Activated T-cell treated with anti-CD3 and anti-CD28 coated beads for 48 hours (primary cell): ENCODE measurements at places on chromosomes 5 and 9.

- peak; percentile 50 for DNase-seq
Observed at GRCh38 chr5:177086654-177087397, at the start of gene FGFR4. TSS of gene FGFR4 (plus strand) at chr5:177086915. CDS start at chr5:177089603, 2,688 bp downstream.

DNA sequence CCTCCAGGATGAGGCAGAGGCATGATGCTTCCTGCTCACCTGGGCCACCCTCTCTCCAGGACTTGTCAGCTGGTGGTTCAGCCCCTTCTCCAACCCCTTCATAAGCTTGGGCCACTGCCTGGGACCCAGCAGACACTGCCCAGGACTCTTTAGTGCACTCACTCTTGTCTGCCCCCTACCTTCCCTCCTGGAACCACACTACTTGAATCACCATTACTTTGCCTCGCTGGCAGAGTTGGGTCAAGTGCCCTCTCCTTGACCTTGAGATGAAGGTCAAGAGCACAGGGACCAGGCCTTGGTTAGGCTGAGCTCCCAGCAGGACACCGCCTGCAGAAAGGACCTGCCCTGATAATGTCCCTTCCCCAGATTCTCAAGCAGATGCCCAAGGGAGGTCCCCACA lies 8.5 kb upstream of the ENDOG start:
- no peak for DNase-seq

DNA sequence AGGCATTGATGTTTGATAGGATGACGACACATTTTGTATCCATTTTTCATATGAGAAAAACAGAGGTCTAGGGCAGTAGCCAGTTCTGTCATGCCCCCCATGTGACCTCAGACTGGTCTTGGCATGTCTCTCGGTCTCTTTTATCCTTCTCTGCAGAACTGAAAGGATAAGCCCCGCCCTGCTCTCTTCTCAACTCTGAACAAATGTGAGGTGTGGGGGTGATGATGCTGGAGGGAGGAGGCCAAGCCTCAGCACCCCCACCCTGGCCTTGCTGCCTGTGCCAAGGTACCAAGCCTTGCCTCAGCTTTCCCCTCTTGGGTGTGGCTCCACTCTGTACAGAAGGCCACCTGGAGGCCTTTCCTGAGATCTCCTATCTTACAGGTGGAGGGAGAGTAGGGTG lies 19.5 kb upstream of the CRB2 start:
- DNase-seq = no peak

DNA sequence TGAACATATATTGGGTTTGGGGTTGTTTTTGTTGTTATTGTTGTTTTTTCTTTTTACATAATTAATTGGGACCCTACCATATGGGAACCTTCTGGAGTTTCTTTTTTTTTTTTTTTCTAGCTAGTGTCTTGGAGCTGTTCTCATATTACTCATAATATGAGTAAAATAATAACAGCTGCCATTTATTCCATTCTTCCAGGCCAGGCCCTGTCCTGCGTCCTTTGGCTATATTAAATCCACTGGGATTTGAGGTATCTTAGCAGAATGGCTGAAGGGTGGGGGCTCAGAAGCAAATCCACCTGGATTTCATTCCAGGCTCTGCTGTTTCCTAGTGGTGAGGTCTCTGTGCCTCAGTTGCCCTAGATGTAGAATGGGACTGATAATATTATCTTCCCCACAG lies 47.2 kb upstream of the RPL26L1 start:
- DNase-seq = no peak

- no peak for DNase-seq
Observed at GRCh38 chr5:15746833-15747232, 246.9 kb downstream of the FBXL7 start.

GRCh38 chr9:134442486-134443173 lies 116.4 kb downstream of the RXRA start:
- no peak for DNase-seq

DNA sequence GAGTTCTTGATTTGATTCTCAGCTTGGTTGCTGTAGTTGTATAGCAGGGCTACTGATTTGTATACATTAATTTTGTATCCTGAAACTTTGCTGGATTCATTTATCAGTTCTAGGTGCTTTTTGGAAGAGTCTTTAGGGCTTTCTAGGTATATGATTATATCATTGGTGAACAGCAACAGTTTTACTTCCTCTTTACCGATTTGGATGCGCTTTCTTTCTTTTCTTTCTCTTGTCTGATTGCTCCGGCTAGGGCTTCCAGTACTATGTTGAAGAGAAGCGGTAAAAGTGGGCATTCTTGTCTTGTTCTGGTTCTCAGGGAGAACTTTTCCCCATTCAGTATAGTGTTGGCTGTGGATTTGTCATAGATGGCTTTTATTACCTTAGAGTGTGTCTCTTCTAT lies 158.9 kb downstream of the SAXO1 start:
- DNase-seq = no peak

DNA sequence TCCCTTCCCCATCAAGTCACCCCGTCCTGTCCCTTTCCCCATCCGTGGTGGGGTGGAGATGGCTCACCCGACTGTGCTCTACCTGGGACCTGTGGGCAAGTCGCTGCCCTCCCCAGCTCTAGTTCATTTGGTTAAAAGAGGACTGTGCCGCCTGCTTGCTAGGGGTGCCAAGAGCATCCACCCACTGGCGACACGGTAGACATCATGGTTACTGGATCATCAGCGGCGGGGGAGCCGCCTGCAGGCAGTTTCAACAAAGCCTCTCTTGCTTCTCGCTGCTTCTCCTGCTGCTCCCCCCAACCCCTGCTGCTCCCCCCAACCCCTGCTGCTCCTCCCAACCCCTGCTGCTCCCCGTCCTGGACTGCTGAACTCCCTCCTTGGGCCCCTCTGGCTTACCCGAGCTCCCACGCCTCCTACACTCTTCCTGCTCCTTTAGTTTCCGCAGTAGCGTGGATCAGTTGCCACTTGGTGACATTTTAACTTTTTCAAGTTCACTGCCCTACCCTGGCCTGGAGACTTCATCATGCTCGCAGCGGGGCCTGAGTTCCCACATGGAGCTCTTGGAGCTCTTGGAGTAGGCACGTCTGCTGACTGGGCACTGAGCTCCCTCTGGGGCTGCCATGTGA lies 22.0 kb upstream of the SCGB3A1 start:
- DNase-seq = no peak

DNA sequence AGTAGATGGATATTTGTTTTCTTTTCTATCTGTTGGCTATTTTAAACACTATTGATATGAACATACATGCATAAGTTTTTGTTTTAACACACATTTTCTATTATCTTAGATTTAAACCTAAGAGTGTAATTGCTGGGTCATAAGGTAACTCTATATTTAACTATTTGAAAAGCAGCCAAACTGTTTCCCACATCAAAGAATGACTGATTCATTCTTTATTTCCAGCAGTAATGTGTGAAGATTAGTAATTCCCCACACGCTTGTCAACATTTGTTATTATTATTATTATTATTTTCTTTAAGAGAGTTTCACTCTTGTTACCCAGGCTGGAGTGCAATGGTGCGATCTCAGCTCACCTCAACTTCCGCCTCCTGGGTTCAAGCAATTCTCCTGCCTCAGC lies 1495.8 kb downstream of the EFNA5 start:
- no peak for DNase-seq

DNA sequence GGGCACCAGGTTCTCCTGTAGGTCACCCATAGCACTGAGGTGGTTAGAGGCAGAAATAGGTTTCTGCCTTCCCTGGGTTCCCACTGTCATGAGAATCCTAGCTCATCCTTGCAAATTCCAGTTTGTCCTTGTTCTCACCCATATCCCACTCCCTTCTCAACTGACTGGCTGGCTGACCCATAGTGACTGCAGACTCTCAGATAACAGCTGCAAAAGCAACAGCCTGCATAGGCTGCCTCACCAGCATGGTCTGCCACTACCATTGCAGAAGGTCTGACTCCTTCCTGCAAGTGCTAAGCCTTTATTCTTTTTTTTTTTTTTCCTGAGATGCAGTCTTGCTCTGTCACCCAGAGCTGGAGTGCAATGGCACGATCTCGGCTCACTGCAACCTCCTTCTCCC lies 194.0 kb downstream of the SEMA6A start:
- no peak for DNase-seq

DNA sequence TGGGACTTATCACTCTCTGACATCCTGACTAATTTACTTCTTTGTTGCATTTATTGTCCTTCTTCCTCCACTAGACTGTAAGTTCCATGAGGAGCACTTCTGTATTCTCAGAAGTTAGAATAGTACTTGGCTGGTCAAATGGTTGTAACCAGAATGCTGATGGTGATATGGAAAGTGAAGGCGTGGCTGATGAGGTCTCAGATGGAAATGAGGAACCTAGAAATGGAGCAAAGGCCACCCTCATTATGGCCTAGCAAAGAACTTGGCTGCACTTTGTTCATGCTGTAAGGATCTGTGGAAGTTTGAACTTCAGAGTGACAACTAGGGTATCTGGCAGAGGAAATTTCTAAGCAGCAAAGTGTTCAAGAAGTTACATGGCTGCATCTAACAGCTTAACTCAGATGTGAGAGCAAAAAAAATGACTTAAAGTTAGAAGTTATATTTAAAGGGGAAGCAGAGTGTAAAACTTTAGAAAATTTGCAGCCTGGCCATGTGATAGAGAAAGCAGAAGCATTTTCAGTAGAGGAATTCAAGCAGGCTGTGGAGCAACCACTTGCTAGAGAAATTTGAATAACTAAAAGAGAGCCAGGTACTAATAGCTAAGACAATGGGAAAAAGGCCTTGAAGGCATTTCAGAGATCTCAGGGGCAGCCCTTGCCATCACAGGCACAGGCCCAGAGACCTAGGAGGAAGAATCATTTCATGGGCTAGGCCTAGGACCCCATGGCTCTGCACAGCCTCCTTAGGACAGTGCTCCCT lies 14.9 kb upstream of the SLC22A5 start:
- DNase-seq = no peak

- no peak for DNase-seq
Observed at GRCh38 chr5:84372066-84372695, 12.5 kb downstream of the EDIL3 start.

DNA sequence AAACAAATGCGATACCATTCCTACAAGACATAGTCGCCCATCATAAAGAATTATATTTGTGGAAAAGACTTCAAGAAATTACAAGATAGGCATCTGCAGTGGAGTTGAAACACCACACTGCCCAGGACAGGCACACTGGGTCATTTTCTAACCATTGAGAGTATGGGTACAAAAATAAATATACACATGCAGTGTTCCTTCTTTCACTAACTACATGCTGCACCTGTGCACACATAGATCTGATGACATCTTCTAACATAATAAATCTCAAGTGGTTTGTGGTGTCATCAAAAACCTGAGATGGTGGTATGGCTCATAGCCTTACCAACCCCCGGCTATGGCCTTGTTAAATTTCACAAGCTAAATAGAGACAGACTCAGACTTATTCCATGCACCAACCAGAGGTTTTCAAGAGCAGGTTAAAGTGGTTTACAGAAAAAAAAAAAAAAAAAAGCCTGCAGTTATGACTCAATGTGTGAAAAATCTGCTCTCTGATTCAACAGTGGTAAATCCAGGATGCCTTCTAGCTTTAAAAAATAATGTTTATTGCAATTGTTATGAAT lies 12.4 kb upstream of the NFIB start:
- no peak for DNase-seq

DNA sequence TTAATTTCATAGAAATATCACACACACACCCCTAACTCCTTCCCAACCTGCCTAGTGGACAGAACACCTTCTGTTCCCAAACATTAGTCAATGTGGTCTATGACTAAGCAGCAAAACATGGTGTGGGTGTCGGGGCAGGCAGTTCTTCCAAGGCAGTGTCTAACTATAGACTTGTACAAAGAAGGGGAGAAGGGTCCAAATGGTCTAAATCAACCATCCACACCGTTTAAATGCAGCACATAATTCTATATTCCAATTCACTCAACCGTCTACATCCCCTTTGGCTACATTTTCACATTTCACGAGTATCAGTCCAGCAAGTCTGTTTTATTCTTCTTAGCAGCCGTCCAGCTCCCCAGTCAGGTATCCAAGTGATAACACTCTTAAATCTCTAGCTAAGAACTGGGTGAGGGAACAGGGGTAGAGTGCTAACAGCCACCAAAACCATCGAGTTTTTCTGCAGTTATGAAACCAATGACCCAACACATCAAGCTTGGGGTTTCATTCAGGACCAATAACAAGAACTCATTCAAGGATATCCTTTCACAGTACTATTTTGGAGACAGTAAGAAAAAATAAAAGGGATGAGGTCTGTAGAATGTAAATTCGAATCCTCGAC lies 3.3 kb downstream of the ZNF608 start:
- DNase-seq = no peak

DNA sequence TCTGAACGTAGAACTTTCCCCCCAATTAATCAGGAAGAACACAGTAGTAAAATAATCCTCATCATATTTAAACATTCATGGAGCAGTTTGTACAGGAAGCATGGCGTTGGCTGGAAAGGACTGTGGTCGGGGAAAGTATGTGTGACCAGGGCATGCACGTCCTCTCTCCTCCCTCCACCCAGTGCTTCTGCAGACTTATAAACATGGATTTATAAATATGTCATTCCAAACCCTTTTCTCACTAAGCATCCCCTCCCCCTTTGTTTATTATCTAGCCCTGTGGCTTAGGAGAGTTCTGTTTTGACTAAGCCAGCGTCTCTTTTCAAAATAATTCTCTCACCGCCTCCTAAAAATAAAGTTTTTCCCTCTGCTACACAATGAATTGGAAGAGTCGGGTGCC lies 70.4 kb upstream of the DAP start:
- no peak for DNase-seq

DNA sequence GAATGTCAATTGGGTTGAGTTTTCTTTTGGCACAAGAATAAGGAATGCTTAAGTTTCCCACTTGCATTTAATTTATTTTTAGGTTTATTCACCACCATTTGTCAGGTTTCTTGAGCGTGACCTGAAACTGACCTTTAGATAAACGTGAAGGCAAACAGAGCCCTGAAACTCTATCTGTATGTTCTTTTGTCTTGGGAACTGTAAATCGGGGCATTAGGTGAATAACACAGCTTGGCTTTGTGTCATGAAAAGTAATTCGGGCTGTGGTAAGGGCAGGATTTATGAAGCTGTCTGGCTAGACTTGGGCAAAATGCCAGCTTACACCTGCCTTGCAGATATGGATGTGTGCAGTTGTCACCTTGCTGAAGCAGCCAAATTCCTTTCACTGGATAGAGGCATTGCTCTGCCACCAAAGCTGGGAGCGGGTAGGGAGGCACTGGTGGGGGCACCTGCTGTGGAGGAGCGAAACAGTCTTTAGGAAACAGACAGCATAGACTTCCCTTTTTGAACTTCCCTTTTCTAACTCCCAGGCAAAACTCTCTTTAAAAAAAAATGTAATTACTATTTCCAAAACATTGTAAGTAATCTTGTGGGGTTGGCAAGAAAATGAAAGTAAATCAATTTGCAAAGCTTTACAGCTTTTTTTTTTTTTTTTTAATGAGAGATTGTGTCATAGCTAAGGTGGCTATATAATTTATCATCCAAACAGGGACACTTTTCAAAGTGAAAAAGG lies 545.2 kb downstream of the CSNK1G3 start:
- DNase-seq = no peak
